Sigmoid colon (tissue), 7 donors: ENCODE measurements at places on chromosomes 3 and 15. TPM values are rescaled to one million over a fixed set of nuclear protein-coding genes. Genes with fewer than 3 reads are reported as not detected.

- H3K27ac ChIP-seq = no peak overlapping the region
- no peaks in the 10 kb centered on the region for H3K36me3 ChIP-seq
- peaks cover 18% of the 10 kb centered on the region for H3K4me1 ChIP-seq
- DNase-seq = no peak
- H3K27me3 ChIP-seq = no peaks in the 10 kb centered on the region
- no peak overlapping the region for H3K4me3 ChIP-seq
Measured at GRCh38 chr15:36917411-36918267, 182.7 kb downstream of the MEIS2 start.

DNA sequence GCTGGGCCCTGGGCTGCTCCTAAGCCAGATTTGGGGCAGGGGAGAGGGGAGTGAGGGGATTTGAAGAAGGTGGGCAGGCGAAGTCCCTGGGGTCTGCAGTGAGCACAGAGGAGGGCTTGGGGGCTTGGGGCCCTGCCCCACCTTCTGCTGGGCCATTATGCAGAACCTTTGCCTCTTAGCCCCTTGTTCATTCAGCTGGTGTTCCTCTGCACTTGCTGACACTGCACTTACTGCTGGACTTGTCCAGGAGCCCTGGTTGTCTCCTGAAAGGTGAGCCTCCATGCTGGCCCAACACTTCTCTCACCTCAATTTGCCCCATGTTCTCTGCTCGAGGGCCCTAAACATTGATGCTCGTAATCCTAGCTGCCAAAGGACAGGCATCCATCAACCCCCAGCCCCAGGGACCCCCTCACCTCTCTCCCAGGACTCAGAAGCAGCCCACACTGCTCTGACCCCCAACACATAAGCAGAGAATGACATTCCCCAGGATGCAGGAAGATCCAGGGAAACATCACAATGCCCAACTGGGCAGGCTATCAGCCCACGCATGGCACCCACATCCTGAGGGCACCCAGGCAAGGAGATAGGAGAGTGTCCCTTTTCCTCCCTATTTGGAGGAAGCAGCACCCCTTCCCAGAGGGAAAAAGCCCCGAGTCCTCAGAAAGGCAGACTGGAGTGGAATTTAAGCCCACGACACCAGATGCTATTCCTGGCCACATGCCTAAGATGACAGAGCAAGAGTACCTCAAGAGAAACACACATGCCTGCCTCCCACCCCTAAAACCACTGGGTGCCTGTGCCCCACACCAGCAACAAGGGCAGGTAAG lies 76.8 kb downstream of the ADCY5 start:
- no peaks in the 10 kb centered on the region for H3K36me3 ChIP-seq
- peak overlapping the region; percentile 68 for H3K27ac ChIP-seq
- H3K4me1 ChIP-seq = peaks cover 86% of the 10 kb centered on the region
- no peak overlapping the region for H3K4me3 ChIP-seq
- peak; percentile 52 for DNase-seq
- no peaks in the 10 kb centered on the region for H3K27me3 ChIP-seq

- H3K36me3 ChIP-seq = no peaks in the 10 kb centered on the region
- H3K27me3 ChIP-seq = no peaks in the 10 kb centered on the region
- H3K27ac ChIP-seq = no peak overlapping the region
- DNase-seq = no peak
- H3K4me3 ChIP-seq = no peak overlapping the region
Measured at GRCh38 chr15:52421029-52421428, 107.7 kb downstream of the MYO5A start.

SNURF gene
- total RNA-seq = 7.8 TPM

AMT gene
- 4.3 TPM for total RNA-seq

- DNase-seq = no peak
- H3K4me1 ChIP-seq = no peaks in the 10 kb centered on the region
- H3K36me3 ChIP-seq = no peaks in the 10 kb centered on the region
- no peaks in the 10 kb centered on the region for H3K27me3 ChIP-seq
- no peak overlapping the region for H3K4me3 ChIP-seq
Measured at GRCh38 chr15:77370580-77370979, 49.3 kb downstream of the PEAK1 start.

DNA sequence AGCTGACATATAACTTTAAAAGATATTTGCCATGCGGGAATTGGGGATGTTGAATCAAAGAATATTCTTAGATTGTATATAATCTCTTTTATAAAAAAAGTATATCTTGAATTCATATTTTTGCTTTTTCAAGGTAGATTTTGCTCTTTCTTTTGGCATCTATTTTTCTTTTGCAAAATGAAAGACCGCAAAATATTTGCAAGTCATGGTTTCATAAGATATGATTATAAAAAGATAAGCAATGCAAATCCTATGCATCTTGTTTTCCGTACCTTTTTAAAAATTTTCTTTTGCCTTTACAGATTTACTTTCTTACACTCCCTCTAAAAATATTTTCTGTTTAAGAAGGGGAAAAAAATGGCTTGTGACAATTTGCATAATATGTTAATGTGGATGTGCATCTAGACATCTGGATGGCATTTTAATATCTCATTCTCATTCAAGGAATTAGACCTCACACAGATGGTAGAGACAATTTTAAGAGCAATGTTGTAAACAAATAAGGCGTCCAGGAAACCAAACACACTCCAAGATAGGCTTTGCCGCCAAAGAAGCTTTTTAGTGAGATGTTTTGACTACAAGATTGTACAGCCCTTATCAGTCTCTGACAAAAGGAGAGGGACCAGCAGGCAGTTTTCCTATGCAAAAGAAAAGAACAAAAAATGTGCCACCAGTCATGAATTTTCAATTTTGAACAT lies 371.1 kb downstream of the CHL1 start:
- H3K4me3 ChIP-seq = no peak overlapping the region
- no peak overlapping the region for H3K27ac ChIP-seq
- DNase-seq = no peak
- H3K36me3 ChIP-seq = no peaks in the 10 kb centered on the region
- H3K4me1 ChIP-seq = no peaks in the 10 kb centered on the region

- H3K4me1 ChIP-seq = no peaks in the 10 kb centered on the region
- no peak overlapping the region for H3K27ac ChIP-seq
- no peaks in the 10 kb centered on the region for H3K27me3 ChIP-seq
- H3K36me3 ChIP-seq = no peaks in the 10 kb centered on the region
- no peak overlapping the region for H3K4me3 ChIP-seq
Measured at GRCh38 chr3:11021611-11022011, 29.1 kb downstream of the SLC6A1 start.

DNA sequence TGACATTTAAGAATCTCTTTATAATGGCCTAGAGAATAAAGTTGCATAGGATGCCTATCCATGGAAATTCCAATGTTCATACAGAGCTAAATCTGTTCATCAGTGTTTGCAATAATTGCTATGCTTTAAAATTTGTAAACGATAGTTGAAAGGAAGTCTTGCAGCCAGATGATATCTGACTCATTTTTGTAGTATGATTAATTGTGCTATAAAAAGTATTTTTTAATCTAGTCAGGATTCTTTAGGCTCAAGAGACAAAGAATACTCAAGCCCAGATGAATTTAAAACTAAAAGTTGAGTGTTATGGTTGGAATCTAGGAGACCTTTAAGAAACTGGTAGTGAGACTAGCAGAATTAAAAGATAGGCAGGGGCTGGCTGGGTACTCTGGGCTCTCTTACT lies 50.5 kb downstream of the SUCNR1 start:
- DNase-seq = no peak
- no peaks in the 10 kb centered on the region for H3K36me3 ChIP-seq
- no peak overlapping the region for H3K4me3 ChIP-seq
- peaks cover 15% of the 10 kb centered on the region for H3K4me1 ChIP-seq

DNA sequence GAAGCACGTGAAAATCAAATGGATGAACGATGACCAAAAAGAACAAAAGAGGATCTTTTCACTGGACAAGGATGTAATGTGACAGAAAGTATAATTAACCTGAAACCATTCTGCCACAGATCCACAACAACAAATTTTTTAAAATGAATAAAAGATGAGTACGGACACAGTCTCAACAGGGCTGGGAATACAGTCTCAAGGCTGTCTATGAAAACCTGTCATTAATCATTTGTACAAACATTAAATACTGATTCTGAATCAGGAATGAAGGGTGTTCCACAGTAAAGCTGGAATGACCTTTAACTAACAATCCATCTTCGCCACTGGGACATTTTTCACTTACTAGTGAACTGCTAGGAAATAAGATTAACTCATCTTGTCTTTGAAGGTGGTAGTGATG lies 506.9 kb upstream of the ADAMTS9 start:
- H3K36me3 ChIP-seq = no peaks in the 10 kb centered on the region
- no peak for DNase-seq
- H3K4me3 ChIP-seq = no peak overlapping the region
- H3K27me3 ChIP-seq = no peaks in the 10 kb centered on the region

DNA sequence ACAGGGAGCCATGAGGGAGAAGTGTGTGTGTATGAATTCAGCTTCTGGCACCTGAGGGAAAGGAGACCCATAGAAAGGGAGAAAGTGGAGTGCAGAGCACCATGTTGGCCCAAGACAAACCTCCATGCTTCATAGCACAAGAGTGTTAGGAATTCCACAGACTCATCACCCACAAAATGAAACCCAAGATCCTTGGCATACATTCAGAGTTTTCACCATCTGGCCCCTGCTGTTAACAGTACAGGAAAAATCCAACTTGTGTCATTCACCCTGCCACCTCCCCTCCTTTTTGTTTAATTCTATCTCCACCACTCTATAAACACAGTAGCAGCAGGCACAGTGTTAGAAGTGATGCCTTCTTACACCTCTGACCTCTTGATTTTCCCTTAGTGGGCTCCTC lies 60.0 kb upstream of the MNS1 start:
- no peaks in the 10 kb centered on the region for H3K36me3 ChIP-seq
- H3K4me1 ChIP-seq = no peaks in the 10 kb centered on the region
- H3K4me3 ChIP-seq = no peak overlapping the region
- H3K27ac ChIP-seq = no peak overlapping the region
- H3K27me3 ChIP-seq = no peaks in the 10 kb centered on the region
- no peak for DNase-seq

DNA sequence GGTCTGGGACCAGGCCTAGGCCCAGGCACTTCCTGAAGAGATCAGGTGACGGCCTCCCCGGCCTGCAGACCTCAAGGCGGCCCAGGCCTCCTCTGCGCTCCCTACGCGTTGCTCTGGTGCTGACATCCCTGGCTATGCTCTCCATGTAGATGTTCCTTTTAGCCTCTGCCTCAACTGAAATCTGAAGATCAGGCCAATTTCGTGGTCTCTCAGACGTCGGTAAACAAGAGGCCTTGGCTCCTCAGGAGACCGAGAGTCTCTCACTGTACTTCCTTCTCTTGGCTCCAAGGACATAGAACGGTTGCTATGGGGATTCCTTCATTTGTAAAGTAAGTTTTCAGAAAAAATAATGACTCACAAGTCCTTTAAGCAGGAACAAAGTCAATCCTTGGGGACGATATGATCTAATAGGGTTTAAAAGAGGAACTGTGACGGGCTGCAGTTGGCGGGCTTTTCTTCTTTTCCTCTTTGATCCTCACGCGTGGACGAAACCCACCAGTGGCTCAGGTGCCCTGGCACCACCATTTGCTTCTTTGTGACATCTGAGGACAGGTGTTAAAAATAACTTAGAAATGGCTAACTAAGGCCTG lies 55.6 kb upstream of the CGNL1 start:
- H3K27ac ChIP-seq = no peak overlapping the region
- no peaks in the 10 kb centered on the region for H3K4me1 ChIP-seq
- H3K27me3 ChIP-seq = no peaks in the 10 kb centered on the region

TUSC2 gene
- total RNA-seq = 54.7 TPM

DNA sequence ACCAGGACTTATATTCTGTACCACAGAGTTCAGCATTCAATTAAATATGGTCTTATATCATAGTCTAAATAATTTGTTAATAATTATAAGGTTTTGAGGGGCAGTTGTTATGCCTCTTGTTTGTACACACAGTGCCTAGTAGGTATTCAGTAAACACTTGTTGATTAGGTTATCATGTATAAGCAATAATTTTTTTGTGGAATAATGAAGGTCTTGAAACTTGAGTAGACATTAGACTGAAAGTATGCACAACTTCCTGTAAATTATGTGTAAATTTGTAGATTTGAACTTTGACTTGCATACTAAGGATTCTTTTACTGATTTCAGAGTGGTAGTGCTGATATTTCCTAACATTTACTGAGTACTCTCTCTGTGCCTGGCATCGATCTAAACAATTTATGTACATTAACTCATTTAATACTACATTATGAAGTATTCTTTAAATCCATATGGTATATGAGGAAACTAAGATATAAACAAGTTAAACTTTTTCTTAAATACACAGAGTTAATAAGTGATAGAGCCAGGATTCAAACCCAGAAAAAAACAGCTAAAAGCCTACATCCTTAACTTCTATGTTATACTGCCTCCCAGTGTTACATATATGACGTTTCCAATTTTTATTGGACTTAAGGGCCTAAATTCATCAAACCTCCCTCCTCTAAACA lies 65.1 kb downstream of the GLCE start:
- no peak overlapping the region for H3K27ac ChIP-seq
- no peak overlapping the region for H3K4me3 ChIP-seq
- no peak for DNase-seq

GRCh38 chr3:130816561-130817445 lies 70.2 kb upstream of the PIK3R4 start:
- H3K4me1 ChIP-seq = no peaks in the 10 kb centered on the region
- no peak overlapping the region for H3K4me3 ChIP-seq
- H3K36me3 ChIP-seq = no peaks in the 10 kb centered on the region
- DNase-seq = no peak
- H3K27ac ChIP-seq = no peak overlapping the region

RASGRF1 gene
- total RNA-seq = 1.2 TPM

GRCh38 chr3:63993653-63994079 lies 29.6 kb downstream of the PSMD6 start:
- peaks cover 50% of the 10 kb centered on the region for H3K36me3 ChIP-seq
- peak; percentile 85 for DNase-seq
